GM12878 (cell line): ENCODE measurements at places on chromosomes 3 and 15.

DNA sequence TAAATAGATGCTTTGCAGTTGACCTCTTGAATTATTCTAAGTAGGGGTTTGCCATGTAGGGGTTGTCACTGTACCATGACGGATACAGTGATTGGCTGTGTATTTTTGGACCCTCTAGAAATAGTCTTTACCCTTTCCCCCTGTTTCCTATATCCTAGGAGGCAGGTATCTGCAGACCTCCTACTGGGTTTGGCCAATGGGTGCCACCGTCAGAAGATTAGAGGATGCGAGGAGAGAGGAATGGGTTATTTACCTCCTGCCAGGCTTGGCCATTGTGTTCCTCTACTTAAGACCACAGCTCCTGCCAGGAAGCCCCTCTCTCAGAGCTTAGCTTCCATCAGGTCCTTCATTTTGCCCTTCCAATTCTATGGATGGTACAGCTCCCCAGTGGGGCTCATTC lies 40.2 kb upstream of the CLRN1 start:
- no peak for DNase-seq

DNA sequence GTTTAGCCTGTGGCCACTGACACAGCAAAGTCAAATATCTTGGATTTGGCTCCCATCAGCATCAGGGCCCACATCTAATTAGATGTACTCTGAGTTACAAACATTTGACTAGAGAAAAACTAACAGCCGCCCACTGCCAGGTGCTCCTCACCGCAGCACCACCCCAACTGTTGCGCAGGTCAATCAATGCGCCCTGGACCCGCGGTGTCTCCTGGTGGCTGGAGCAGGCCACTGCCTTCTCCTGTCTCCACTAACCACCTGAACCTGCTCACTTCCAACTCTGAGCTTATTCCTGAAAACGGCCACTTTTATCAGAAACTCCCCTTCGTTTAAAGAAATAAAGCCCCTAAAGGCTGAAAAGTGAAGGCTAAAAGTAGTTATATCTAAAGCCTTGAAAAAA lies 4.3 kb downstream of the RIOX2 start:
- DNase-seq = no peak

DNA sequence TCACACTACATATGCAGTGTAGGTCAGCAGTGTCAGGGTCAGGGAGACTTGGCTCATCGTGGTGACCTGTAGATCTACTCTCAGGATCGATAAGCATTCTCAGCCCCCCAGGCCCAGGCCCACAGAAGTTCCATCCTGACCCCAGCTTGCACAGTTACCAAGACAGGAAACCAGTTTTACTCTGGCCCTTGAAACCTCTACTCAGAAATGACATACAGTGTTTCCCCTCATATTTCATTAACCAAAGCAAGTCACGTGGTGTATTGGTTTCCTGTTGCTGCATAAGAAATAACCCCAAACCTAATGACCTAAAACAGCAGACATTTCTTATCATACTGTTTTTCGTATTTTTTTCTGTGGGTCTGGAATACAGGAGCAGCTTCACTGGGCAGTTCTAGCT lies 242.2 kb downstream of the SLCO3A1 start:
- no peak for DNase-seq

GRCh38 chr3:113255854-113256615 lies 44.7 kb downstream of the BOC start:
- DNase-seq = no peak

- DNase-seq = no peak
These were observed 11.5 kb downstream of the PPP4R2 start for GRCh38 chr3:73007992-73008712.

- no peak for DNase-seq
These were observed 148.0 kb upstream of the OSTN start for GRCh38 chr3:191051037-191051436.

DNA sequence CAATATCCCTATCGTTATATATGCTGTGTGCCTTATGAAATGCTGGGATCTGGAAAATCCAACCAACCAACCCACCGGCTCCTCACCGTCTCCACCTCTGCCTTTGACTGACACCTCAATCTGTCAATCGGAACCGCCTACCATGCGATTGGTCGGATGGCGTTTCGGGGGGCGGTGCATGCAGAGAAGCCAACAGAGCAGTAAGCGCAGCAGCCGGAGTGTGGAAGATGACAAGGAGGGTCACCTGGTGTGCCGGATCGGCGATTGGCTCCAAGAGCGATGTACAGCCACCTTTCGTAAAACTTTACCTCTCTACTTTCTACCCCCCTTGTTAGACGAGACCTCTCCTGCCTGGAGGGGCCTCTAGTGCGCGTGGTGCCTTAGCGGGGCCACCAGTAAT lies 6.3 kb downstream of the CLK3 start:
- no peak for DNase-seq

DNA sequence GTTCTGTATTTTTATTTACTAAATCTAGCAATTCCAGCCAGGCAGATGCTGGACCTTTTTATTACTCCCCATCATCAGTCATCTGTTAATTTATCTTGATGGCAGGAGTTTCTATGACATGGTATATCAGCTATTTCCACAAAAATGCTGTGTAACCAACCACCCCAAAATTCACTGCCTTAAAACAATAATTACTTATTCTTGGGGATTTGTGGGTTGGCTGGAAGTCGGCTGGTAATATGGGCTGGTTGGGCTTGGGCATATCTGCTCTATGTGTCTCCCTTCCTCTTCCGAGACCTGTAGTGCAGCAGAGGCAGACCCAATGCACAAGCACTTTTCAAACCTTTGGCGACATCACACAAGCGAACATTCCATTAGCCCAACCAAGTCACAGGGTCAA lies 92.1 kb upstream of the UBE2E1 start:
- DNase-seq = no peak

GRCh38 chr3:108914774-108915641 lies 38.7 kb downstream of the GUCA1C start:
- peak; percentile 19 for DNase-seq

DNA sequence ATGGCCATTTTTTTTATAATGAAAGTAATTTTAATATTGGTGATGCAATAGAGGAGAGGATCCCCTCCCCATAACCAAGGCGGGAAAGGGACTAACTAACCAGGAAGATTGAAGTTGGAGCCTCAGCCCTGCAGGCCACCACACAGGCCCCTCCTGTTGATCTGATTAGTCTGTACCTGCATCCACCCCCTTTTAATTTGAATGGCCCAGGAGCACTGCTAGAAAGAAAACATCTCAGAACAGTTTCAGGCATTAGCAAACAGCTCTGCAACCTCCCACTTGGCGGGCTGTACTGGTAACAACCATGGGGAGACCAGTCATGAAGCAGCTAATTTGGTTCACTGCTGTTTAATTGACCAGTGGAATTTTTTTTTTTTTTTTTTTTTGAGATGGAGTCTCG lies 10.3 kb downstream of the CAV3 start:
- DNase-seq = no peak

DNA sequence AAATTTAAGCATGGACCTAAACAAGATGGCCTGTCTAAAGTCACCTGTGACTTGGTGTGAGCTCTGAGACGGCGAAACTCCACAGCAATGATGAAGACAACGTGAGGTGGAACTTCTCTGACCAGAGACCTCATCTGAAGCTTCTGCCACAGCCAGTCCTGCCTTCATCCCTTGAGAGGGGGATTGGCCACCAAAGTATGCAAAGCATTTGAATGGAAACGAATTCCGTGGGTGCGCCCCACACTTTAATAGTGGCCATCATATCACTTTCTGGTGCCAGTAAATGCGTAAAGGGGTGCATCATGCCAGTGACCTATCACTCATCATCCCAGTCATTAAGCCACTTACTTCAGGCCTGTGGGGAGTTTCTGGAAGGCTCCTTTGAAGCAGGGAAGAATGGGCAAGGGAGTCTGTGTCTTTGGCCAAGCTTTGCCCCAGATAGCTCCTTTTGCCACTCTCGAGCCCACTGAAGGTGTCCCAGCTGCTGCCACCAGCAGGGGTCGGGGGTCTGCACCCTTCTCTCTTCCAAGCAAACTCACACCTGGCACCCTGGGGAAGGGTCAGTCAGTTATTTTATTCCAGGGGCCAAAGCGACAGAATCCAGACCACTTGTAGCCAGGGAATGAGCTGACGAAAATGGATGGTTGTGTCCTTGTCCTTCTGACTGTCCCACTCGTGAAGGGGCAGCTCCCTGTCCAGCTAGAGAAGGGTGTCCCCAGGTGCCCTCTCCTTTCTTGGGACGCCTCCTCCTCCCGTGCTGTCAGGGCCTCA lies 17.7 kb downstream of the MUC20 start:
- DNase-seq = no peak

DNA sequence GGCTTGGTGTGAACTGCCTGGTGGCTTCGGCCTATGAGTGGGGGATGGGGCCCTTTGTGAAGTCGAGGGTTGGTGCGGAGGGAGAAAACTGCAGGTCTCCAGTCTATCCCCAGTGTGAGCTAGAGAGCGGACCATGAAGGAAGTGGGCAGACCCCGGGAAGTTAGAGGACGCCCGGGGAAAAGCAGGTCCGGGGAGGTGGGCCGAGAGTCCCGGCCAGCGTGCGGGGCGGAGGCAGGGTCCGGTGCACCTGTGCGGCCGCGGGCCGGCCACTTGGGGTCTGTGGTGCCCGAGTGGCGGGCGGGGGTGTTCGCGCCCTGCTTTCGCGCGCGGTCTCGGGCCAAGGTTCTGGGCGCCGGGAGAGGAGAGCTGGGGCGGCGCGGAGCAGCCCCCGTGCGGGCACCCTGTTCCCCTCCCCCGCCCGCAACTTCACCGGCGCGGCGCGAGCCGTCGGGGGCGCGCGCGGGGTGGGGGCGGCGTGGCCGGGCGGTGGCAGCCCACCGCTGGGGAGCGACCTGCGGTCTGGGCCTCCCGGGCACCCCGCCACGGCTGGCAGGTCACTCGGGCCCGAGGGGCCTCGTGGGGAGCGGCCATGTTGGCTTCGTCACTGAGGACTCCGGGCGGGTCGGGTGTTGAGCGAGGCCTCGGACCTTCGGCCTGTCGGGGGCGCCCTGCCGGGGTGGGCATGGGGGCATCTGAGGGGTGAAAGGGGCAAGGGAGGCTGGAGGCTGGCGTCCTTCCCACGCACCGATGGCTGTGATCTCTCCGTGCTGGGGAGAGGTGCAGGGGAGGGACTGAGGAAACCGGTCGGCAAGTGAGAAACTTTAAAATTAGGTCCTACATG lies 4.8 kb downstream of the UBE2E1 start:
- DNase-seq = no peak

- no peak for DNase-seq
These were observed 15.3 kb upstream of the MCCC1 start for GRCh38 chr3:183114384-183115178.
